ENCODE measurements at places on chromosomes 2 and 18.

- DNase-seq: no peak
Observed at GRCh38 chr2:98253461-98254070, 92.7 kb upstream of the CNGA3 start.

DNA sequence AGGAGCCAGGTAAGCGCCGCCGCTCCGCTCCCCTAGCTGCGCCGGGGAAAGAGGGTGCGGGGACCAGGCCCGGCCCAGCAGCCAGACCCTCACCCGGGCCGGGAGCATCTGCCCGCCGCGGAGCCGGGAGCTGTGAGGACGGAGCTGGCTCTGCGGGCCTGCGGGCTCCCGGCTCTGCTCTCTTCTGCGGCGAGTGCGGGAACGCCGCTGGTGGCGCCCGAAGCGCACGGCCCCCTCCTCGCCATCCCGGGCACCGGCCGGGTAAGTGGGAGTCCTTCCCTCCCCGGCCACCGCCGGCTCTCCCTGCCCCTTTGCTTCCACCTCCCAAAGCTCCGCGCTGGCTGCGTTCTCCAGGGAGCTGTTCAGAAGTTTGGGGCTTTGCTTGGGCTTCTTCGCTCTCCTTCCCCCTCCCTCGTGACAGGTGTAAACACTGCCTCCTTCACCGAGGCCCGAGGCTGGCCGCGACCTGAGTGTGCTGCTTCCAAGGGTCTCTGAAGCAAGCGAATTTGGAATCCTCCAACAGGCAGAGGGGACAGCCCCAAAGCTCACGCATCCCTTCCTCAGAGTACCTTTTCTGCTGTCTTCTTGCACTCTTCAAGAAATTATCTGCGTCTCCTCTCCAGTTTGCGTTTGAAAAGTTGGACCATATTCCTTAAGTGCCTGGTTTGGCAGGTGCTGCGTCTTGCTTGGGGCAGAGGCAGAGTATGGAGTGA, 632 bp downstream of the AFTPH start:
- no peak for DNase-seq

DNA sequence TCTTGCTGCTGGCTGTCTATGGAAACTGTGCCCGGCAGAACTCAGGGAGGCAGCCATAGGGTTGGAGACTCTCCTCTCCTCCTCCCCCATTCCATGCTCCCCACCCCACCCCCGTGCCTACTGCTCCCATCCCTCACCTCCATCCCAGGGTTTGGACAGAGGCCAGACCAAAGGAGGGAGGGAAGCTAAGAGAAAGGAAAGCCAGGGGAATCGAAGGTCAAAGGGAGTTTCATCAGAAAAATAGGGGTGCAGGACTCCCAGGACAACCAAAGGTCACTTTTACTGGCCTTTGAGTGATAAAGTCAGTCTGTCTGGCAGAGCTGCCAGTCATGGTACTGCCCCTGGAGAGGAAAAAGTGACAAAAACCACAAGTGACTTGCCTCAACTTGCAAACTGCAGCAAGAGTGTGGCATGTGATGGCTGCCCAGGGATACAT, 187.3 kb upstream of the CTAGE1 start:
- no peak for DNase-seq

DNA sequence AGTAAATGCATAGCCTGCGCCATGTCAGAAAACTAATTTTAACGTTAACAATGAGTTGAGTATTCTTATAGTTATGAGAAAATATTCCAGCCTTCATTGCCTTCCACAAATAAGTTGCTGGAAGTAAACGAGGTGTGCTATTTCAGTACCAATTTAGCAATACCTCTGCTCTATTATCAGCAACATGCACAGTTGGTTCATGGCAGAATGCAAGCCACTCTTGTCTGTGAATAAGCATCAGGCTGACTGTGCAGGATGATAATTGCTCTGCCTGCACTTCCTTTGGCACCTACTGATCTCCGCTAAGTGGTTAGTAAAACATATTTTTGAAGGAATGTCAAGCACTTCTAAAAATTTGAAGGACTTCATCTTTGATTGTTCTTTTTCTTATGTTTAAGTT, 261.9 kb upstream of the SIX3 start:
- no peak for DNase-seq

- no peak for DNase-seq
Observed at GRCh38 chr18:43681661-43682060, 404.4 kb upstream of the SYT4 start.

DNA sequence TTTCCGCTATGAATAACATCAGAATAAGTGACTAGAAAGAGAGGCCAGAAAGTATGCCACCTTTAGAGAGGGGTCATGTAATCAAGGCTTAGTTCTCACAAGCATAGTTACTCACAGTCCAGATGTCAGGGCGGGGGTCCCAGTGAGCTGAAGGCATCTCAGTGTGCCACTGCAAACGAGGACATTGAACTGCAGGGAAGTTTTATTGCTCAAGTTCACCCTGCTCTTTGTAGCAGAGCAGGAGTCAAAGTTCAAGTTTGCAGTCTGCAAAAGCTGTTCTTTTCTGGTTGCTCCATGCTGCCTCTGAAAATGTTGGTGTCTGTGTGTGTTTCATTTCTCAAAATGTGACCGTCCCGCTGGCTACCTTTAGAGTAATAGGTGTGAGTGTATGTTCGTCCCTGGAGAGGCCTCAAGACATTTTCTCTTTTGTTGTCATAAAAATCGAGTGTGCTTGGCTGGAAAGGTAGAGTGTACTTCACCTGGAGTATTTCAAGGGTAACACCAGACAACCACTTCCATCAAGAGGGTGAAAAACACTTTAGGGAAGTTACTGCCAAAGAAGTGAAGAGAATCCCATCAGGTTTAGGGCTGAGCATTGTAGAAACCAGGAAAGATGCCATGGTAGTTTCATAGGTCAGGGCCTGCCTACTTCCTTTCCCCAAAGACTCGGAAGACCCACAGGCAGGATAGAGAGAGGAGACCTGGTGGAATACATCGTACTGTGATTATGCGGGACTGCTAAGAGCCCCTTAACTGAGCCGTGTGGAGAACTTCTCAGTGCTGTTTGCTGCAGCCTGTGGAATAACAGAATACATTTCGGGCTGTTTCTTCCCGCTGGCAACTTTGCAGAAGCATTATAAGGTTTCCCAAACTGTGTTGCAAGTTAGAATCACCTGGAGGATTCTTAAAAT, 89.9 kb downstream of the LYPD6 start:
- DNase-seq: no peak

DNA sequence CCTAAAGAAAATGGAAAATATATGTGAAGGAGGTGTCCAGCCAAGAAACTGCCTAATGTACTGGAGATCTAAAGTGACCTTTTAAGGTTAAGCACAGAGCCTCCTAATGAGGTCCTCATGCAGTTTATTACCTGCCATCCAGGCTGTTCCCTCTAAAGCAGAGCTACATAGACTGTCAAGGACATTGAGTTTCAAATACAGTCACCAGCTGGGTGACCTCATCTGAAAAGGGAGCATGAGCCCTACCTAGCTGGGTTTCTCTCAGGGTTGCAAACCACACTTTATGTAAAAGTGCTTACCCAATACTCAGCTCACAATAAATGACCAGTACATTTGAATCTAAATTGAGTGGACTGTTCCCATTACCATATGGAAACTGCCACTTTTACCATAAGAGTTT, 65.4 kb upstream of the CTNNA2 start:
- no peak for DNase-seq

DNA sequence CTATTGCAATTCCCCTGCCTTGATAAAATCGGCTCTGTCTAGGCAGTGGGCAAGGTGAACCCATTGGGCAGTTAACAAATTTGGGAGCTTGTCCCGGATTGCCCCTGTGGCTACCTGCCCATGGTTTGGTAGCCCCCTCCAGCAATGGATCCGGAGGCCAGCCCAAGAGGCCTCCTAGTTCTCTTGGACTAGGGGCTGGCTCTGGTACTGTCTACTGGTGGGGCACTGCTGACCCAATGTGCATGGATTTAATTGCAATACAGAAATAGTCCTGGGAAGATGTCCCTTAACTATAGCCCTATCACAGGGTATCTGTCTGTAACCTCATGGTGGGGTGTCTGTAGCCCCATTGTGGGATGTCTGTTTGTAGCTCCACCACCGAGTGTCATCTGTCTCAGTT, 37.5 kb upstream of the SH3RF3 start:
- no peak for DNase-seq

DNA sequence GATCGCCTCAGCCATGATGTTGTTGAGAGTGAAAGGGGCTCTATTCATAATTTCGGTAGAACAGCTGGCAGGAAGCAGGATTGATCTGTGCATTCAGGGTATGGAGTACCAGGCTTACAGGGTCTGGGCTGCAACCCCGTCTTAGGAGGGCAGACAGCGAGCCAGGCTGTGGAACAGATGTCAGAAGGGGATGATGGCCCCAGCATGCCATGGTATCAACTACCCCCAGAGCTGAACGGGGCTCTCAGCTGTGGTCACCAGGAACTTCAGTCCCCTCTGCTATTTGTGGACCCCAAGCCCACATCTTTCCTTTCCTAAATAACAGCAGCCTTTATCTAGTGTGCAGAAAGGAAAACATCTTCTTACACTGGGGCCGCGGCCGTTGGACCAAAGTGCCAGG, 422.2 kb upstream of the SALL3 start:
- no peak for DNase-seq

DNA sequence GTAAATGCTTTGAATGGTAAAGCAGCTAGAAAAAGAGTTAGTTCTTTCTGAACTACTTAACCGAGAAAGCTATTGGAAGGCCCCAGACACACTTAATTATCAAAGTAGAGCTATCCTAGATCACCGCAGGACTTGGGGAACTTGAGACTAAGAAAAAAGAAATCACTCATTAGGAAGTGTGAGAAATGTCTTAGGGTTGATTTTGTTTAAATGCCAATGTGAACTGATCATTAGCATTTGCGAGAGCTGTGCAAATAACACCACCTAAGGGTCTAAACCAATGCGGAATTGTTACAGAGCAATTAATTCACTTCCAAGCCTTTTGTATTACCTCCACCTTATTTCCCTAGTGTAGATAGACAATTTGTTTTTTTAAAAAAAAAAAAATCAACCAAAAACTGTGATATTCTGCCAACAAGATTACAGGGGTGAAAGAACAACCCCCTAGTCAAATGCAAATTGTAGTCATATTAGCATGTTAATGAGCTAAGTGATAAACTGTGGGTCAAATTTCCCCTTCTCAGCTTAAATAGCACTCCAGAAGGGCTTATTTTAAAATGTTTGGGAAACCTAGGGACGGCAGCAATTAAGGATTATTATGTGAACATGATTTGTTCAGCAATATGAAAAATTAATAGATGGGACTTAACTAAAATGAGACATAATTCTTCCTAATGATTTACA, 246.2 kb upstream of the STON1 start:
- DNase-seq: no peak

DNA sequence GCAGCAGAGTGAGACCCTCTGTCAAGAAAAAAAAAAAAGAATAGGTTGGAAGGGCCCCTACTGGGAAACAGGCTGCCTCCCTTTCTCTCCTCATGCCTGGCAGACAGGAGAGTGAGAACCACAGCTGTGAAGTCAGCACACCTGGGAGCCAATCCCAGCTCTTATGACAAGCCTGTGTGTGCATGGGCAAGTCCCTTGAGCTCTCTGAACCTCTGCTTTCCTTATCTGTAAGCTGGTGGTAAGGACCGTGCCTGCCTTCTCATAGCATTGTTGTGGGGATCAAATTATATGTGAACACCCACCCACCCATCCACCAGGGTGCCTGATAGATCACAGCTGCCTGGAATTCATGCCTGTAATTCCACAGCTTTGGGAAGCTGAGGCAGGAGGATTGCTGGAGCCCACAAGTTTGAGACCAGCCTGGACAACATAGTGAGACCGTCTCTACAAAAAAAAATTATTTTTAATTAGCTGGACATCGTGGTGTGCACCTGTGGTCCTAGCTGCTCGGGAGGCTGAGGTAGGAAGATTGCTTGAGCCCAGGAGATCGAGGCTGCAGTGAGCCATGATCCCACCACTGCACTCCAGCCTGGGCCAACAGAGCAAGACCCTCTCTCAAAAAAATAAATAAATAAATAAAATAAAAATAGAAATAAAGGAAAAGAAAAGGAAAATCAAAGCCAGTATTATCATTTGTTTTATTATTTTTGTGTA, 66.9 kb upstream of the MCFD2 start:
- no peak for DNase-seq

- DNase-seq: no peak
Observed at GRCh38 chr2:113858764-113859163, 31.1 kb upstream of the ACTR3 start.

DNA sequence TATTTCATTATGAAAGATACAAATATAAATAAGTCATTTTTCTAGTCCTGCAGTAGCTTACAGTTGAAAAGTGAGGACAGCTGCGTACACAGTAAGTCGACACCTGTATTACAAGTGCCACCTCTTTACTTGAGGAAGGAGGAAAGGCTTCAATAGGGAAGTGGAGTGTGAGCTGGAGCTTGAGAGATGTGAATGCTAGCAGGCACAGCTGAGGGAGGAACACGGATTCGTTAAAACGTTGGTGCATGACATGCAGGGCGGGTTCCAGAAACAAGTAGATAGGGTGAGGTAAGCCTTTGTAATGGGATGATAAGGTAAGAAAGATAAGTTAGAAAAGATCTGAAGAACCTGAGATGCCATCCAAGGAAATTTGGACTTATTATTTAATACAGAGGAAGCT, 98.1 kb upstream of the CSRNP3 start:
- DNase-seq: no peak

DNA sequence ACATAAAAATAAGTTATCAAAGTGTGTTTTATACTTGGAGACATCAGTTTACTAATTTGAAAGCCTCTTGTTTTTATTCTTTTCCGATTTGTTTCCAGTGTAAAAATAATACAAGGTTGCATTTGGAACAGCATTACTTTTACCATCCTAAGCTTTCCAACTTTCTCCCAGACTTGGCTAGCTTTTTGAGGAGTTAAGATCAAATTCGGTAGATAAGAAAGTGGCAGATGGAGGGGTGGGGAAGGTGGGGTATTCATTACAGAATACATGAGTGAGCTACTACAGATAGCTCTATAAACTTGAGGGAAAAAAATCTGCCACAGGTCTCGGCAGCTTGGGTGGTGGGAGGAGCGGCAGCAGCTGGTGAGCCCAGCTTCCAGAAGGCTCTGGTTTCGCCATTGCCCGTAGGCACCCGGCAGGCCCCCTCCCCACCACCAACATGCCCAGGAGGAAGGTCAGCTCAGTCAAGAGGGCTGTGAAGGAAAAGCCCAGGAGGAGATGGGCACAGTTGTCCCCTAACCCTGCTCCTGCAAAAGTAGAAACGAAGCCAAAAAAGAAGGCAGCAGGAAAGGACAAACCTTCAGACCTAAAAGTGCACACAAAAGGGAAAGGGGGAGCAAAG, 18.6 kb upstream of the RMC1 start:
- no peak for DNase-seq

- DNase-seq: no peak
Observed at GRCh38 chr2:105144152-105144940, 97.2 kb upstream of the GPR45 start.
